CD4-positive, alpha-beta memory T cell (primary cell): ENCODE measurements at places on chromosomes 11 and 22. TPM values are rescaled to one million over a fixed set of nuclear protein-coding genes. Genes with fewer than 3 reads are reported as not detected.

MPZL3 gene
- 12.6 TPM for polyA plus RNA-seq

DNA sequence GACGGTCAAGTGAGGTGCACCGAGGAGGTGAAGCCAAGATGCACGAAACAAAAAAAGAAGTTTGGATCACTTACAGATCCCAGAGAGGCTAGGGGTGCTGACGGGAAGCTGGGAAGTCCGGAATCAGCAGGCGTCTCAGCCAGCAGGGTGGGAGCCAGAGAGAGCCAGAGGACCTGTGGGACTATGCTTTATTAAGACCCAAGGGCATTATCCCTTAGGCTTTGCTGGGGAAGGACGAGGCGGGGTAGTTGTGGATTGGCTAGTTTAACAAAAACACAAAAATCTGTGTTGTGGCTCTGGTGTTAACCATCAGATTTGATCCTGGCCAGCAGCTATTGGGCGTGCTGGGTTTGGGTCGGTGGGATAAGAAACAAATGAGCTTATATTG, 427.1 kb downstream of the DYNC2H1 start:
- H3K4me1 ChIP-seq = no peaks in the 10 kb centered on the region
- H3K27ac ChIP-seq = no peak overlapping the region
- DNase-seq = no peak
- H3K27me3 ChIP-seq = no peaks in the 10 kb centered on the region
- no peak overlapping the region for H3K4me3 ChIP-seq

- no peaks in the 10 kb centered on the region for H3K4me1 ChIP-seq
- H3K36me3 ChIP-seq = no peaks in the 10 kb centered on the region
- no peaks in the 10 kb centered on the region for H3K27me3 ChIP-seq
- H3K4me3 ChIP-seq = no peak overlapping the region
- H3K27ac ChIP-seq = no peak overlapping the region
- no peak for DNase-seq
Measured at GRCh38 chr11:19407677-19408270, 167.0 kb upstream of the E2F8 start.

NCAM1 gene
- polyA plus RNA-seq = not detected

- H3K27ac ChIP-seq = no peak overlapping the region
- no peaks in the 10 kb centered on the region for H3K27me3 ChIP-seq
- peaks cover 51% of the 10 kb centered on the region for H3K36me3 ChIP-seq
- no peak for DNase-seq
- H3K4me1 ChIP-seq = peaks cover 11% of the 10 kb centered on the region
Measured at GRCh38 chr11:66224226-66224855, 44.1 kb upstream of the RAB1B start.

- no peaks in the 10 kb centered on the region for H3K36me3 ChIP-seq
- H3K27me3 ChIP-seq = no peaks in the 10 kb centered on the region
Measured at GRCh38 chr11:114959953-114960505, 281.7 kb downstream of the NXPE2 start.

C1QTNF5 gene
- polyA plus RNA-seq = not detected

DNA sequence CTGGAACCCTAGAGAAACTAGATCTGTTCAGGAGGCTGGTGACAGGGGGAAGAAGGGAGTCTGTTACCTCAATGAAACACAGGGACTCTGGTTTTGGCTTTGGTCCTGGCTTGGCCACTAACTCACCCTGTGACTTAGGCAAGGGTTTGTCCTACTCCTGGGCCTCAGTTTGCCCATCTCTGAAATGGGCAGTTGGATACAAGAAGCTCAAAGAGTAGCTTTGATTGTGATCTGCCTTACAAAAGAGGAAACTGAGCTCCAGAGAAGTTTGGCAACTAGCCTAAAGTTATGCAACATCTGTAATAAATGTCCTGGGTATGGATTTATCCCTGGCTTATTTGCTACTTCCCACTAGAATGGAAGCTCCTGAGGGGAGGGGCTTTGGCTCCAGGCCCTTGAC, 24.0 kb upstream of the LMO1 start:
- H3K4me1 ChIP-seq = no peaks in the 10 kb centered on the region
- no peak overlapping the region for H3K27ac ChIP-seq
- H3K36me3 ChIP-seq = no peaks in the 10 kb centered on the region
- no peaks in the 10 kb centered on the region for H3K27me3 ChIP-seq
- no peak for DNase-seq

PDE2A gene
- 1.2 TPM for polyA plus RNA-seq

TBX10 gene
- polyA plus RNA-seq = not detected

GRCh38 chr22:20092477-20092854, 12.4 kb downstream of the DGCR8 start:
- peaks cover 17% of the 10 kb centered on the region for H3K4me1 ChIP-seq
- H3K4me3 ChIP-seq = no peak overlapping the region
- H3K27me3 ChIP-seq = no peaks in the 10 kb centered on the region
- H3K27ac ChIP-seq = peak overlapping the region; percentile 16
- DNase-seq = no peak

TRPM5 gene
- polyA plus RNA-seq = not detected

MAJIN gene
- polyA plus RNA-seq = not detected

DNA sequence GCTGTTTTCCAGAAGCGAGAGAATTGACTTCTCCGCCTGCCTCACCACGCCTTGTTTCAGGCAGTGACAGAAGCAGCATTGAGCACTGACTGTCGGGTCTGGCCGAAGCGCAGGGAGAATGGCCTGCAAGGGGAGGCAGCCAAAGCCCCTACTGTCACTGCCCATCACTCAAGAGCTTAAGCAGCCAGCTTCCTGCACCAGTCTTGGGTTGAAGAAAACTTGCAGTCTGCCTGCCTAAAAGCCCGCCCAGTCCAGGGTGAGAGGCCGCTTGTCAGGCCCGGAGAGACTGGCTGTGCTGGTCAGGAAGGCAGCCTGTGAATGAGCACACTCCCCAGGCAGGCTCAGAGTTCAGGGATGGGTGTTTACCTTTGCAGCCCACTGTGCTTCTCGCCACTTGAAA, 108.3 kb downstream of the PKNOX2 start:
- H3K36me3 ChIP-seq = no peaks in the 10 kb centered on the region
- H3K27ac ChIP-seq = no peak overlapping the region
- H3K4me1 ChIP-seq = no peaks in the 10 kb centered on the region
- DNase-seq = no peak
- H3K4me3 ChIP-seq = no peak overlapping the region

DNA sequence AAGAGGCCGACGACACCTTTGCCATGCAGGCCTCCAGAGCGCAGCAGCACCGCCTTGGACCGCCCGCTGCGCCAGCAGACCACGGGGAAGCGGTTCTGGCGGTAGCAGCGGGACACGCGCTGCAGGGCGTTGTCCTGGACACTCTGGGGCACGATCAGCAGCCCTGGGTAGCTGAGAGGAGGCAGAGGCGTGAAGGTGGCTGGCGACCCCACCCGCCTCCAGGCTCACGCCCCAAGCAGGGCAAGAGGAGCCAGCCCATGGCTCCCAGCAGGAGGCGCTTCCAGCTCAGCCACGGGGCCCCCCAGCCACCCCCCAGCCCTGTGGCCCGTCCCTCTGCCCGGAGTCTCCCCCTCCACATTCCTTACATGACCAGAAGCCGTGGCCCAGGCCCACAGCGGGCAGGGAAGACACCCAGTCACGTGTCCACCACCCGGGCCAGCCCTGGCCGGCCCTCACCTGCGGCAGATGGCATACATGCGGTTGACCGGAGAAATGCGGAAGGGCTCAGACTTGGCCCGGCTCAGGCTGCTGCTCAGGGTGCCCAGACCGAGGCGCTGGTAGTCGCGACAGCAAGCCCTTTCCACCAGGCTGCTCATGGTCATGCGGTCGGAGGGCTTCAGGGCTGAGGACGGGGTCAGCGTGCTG, 15.2 kb downstream of the SBF1 start:
- H3K4me3 ChIP-seq = no peak overlapping the region
- H3K27ac ChIP-seq = no peak overlapping the region
- no peak for DNase-seq
- H3K4me1 ChIP-seq = no peaks in the 10 kb centered on the region

C11orf16 gene
- not detected for polyA plus RNA-seq

RHOD gene
- not detected for polyA plus RNA-seq

DNA sequence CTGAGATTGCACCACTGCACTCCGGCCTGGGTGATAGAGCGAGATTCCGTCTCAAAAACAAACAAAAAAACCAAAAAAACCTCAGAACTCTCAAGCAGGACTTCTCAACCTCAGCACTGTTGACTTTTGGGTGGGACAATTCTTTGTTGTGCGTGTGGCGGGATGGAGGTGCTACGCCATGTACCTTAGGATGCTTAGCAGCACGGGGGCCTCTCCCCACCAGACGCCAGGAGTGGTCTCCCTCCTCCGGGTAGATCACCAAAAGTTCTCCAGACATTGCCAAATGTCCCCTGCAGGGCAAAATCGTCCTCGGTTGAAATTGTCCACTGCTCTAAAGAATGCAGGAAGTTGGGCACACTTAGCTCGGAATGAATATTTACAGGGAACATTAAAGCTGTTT, 26.9 kb upstream of the ATXN10 start:
- peaks cover 10% of the 10 kb centered on the region for H3K4me1 ChIP-seq
- peaks cover 5% of the 10 kb centered on the region for H3K27me3 ChIP-seq
- H3K27ac ChIP-seq = no peak overlapping the region
- no peaks in the 10 kb centered on the region for H3K36me3 ChIP-seq

RTN4RL2 gene
- 0.40 TPM for polyA plus RNA-seq

DNA sequence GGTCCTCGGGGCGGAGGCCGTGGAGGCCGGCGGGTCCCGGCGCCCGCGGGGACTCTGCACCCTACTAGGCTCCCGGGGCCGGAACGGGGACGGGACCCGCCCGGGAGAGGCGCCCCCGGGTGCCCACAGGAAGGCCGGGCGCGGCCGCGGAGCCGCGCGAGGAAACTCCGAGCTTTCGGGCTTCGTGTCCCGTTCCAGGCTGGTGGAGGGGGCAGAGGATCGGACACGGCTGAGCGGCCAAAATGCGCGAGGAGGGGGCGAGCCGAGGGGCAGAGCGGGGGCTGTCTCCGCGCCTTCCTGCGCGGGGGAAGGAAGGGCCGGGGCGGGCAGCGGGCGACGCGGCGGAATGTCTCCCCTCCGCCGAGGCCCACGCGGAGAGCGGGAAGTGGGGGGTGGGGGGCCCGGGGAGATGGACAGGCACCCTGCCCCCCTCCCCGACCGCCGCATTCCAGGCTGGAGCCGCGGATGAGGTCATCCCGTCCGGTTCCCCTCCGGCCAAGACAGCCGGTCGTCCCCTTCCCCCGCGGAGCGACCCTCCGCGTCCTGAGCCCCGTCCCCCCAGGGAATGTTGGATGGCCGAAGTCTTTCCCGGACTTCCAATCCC, 430 bp downstream of the CDC42EP1 start:
- H3K36me3 ChIP-seq = no peaks in the 10 kb centered on the region
- no peak overlapping the region for H3K27ac ChIP-seq
- no peak for DNase-seq

- no peak overlapping the region for H3K27ac ChIP-seq
- H3K4me3 ChIP-seq = no peak overlapping the region
- H3K4me1 ChIP-seq = no peaks in the 10 kb centered on the region
- H3K27me3 ChIP-seq = no peaks in the 10 kb centered on the region
Measured at GRCh38 chr11:79600711-79601110, 159.9 kb upstream of the TENM4 start.

GRCh38 chr11:76578654-76579055, 91.9 kb downstream of the LRRC32 start:
- no peak for DNase-seq
- no peak overlapping the region for H3K27ac ChIP-seq
- H3K4me1 ChIP-seq = no peaks in the 10 kb centered on the region
- no peak overlapping the region for H3K4me3 ChIP-seq
- no peaks in the 10 kb centered on the region for H3K36me3 ChIP-seq

- no peaks in the 10 kb centered on the region for H3K27me3 ChIP-seq
- H3K4me1 ChIP-seq = peaks cover 71% of the 10 kb centered on the region
- no peak overlapping the region for H3K4me3 ChIP-seq
- no peak overlapping the region for H3K27ac ChIP-seq
- H3K36me3 ChIP-seq = peaks cover 37% of the 10 kb centered on the region
Measured at GRCh38 chr22:28792491-28793383, 7.6 kb downstream of the XBP1 start.

DNA sequence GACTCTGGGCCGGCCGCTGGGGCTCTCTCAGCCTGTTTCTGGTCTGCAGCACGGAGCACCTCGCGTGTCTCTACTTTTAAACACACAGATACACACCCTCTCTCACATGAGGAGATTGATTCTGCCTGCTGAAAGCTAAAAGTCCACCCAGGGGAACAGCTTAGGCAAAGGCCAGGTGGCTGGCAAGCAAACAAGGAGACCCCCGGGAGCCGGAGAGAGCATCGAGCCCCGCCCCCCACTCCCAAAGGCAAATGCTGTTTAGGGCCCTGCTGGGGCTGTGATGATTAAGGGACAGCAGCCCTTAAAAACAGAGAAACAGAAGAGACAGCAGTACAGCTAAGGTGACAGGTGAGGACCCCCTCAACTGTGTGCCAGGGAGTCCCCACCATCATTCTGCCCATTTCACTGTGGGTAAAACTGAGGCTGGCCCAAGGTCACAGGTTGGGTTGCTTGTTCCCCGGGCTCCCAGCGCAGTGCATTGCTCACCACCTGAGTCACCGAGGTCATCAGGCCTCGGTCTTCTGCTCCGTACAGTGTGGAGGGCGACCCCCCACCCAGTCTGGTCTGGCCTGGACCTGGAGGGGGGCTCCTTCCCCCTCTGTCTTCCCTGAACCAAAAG, 6.8 kb downstream of the CABP7 start:
- H3K4me1 ChIP-seq = no peaks in the 10 kb centered on the region
- no peak overlapping the region for H3K4me3 ChIP-seq
- no peaks in the 10 kb centered on the region for H3K36me3 ChIP-seq
- peak; percentile 19 for DNase-seq
- H3K27ac ChIP-seq = no peak overlapping the region

GRCh38 chr22:31278626-31279326, 13.5 kb downstream of the PIK3IP1 start:
- H3K4me3 ChIP-seq = no peak overlapping the region
- H3K27me3 ChIP-seq = no peaks in the 10 kb centered on the region
- peak overlapping the region; percentile 43 for H3K27ac ChIP-seq
- H3K4me1 ChIP-seq = peaks cover 87% of the 10 kb centered on the region

PDGFD gene
- 0.10 TPM for polyA plus RNA-seq

OR51I1 gene
- not detected for polyA plus RNA-seq

NAT10 gene
- polyA plus RNA-seq = 28.0 TPM

DAGLA gene
- polyA plus RNA-seq = 0.52 TPM

DNA sequence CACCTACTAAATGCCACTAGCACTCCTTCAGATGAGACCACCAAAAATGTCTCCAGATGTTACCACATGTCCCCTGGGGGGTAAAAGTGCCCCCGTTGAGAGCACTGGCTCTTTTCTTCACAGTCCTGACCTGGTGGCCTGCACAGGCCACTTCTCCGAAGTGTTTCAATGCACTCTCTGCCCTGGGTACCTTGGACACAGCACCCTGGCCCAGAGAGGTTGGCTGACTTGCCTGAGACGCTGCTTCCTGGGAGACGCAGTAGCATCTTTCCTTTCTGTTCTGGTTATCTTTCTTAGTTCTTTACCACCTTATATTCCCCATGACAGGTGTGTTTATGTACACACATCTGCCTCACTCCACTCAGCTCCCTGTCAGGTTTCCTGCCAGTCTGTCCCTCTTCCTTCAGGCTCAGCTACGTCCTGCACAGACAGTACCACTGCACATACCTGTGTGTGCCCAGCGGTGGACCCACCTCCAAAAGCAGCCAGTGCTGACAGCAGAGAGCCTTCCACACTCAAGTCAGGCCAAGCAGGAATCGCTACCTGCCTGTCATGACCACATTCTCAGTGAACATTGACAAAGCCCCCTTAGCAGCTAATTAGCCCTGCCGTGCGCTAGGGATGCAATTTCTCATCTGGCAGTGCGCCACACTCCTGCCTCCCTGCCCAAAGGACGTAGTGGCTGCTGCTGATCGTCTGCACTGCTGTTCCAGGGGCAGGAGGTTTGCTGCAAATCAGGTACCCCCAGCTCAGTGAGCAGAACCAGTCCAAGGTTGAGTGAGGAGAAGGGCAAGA, 39.0 kb downstream of the FAM83F start:
- DNase-seq = no peak
- no peak overlapping the region for H3K4me3 ChIP-seq
- no peak overlapping the region for H3K27ac ChIP-seq
- H3K36me3 ChIP-seq = no peaks in the 10 kb centered on the region
- H3K4me1 ChIP-seq = peaks cover 4% of the 10 kb centered on the region
- H3K27me3 ChIP-seq = no peaks in the 10 kb centered on the region
